ENCODE measurements at places on chromosomes 7 and 10.

- no peak for DNase-seq
Measured at GRCh38 chr10:51340366-51340765, 266.1 kb downstream of the PRKG1 start.

- DNase-seq = no peak
Measured at GRCh38 chr10:325282-325681, 190.0 kb downstream of the ZMYND11 start.

- DNase-seq = no peak
Measured at GRCh38 chr10:76576276-76576962, 1061.2 kb downstream of the KCNMA1 start.

- no peak for DNase-seq
Measured at GRCh38 chr7:51069411-51070083, 247.1 kb downstream of the COBL start.

DNA sequence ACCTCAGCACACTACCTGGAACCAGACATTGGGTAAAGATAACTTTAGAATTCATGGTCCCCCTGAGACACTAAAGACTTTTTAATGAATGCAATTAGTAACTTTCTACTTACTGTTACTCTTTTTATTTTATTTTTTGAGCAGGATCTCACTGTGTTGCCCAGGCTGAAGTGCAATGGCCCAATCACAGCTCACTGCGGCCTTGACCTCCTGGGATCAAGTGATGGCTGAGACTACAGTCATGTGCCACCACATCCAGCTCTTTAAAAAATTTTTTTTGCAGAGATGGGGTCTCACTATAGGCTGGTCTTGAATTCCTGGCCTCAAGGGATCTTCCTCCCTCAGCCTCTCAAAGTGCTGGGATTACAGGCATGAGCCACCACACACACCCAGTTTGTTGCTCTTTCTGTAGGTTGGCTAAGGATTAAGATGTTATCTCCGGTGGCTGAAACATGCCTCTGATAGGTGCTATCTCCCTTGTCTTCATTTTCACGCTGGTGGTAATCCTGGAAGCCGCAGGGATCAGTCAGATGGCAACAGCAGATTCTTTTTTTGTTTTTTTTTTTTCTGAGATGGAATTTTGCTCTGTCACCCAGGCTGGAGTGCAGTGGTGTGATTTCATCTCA, 128.3 kb downstream of the TCF7L2 start:
- DNase-seq = no peak

- no peak for DNase-seq
Measured at GRCh38 chr10:66982053-66982420, 56.2 kb downstream of the LRRTM3 start.

DNA sequence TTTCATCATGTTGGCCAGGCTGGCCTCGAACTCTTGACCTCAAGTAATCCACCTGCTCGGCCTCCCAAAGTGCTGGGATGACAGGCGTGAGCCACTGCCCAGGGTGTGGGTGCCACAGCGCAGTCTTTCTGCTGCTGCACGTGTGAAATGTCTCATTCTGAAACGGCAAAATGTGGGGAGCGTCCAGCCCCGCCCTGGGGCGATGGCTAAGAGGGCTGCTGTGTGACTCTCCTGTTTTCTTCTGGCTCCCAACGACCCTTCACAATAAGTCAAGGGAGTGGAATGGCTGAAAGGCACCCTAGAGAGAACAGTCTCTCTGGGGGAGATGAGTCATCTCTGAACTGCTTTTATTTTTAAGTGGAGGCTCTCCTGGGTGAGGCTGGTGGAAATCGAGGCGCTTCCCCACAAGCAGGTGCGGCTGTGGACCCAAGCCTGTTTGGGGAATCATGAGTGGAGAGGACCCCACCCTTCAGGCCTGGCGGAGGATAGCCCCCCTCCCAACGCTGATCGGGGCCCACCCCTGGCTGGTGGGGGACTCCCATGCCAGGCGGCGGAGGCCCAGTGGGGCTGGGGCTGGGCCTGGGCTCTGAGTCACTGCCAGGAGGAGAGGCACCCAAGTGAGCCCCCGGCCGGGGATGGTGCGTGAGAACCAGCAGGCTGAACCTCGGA, 18.0 kb downstream of the ADAP1 start:
- DNase-seq = no peak

GRCh38 chr10:62186999-62187675, 81.5 kb downstream of the RTKN2 start:
- no peak for DNase-seq

- peak; percentile 77 for DNase-seq
Measured at GRCh38 chr7:106039486-106040060, 72.5 kb downstream of the SYPL1 start.

GRCh38 chr10:98456686-98457482, 10.1 kb upstream of the HPS1 start:
- no peak for DNase-seq

DNA sequence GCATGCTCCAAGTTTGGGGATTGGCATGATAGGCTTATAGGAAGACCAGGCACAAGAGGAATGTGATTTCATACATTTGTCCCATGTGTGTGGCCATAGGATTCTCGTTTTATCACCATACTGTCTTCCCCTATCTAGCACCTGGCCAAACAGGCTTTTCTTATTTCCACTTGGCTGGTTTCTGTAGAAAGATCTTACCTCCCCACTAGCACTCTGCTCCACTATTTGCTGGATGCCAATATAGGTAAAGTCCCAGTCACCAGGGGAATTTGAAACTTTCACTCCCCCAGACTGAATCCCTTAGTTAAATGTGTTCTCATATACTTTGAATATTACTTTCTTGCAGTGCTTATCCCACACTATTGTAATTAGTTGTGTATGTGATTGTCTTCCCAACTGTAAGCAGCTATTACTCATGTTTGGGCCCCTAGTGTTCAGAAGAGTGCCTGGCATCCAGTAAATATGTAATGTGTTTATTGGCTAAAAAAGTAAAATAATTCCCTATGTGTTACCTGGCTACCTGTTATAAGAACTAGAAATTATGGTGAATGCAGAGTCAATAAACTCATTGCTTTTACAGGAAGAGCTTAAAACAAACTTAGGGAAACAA, 109.0 kb downstream of the LRMDA start:
- DNase-seq = no peak

DNA sequence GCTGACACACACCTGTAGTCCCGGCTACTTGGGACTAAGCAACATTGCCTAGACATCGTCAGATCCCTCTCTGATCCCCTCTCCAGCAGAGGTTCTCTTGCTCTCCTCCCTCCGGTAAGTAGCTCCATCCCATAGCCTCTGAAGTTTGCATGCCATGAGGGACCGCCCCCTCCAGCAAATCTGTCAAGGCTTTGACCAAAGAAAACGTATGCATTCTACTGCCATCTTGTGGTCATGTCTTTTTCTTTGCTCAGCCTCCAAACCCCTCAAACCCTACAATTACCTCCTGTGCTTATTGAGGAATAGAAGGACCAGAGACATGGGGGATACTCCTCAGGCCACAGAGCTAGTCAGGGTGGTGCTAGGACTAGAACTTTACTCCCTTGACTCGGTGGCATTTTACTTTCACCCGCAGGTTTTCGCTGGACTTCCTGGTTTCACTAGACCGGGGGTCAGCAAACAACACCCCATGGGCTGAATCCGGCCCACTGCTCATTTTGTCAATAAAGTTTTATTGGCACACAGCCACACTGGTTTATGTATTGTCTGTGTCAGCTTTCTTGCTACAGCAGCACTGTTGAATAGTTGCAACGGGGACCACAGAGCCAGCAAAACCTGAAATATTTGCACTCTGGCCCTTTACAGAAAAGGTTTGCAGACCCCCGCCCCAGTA, 202.6 kb upstream of the FOXK1 start:
- DNase-seq = no peak
